ENCODE measurements at places on chromosomes 3 and 15. TPM values are rescaled to one million over a fixed set of nuclear protein-coding genes. Genes with fewer than 3 reads are reported as not detected.

DNA sequence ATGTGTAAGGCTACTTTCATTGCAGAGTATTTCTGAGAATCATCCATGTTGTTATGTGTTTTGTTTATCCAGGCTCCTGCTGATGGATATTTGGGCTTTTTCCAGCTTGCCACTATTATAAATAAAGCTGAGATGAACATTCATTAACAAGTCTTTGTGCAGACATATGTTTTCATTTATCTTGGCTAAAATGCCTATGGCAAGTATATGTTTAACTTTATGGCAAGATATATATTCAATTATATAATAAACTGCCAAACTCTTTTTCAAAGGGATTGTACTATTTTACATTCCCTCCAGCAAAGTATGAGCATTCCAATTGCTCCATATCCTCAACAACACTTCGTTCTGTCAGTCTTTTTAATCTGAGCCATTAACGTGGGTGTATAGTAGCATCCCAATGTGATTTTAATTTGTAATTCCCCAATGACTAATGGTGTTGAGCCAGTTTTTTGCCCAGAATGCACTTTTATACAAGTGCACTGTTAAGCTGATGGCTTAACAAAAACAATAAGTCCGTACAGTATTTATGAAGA, 452.4 kb downstream of the SHQ1 start:
- DNase-seq: no peak

- DNase-seq: no peak
Observed at GRCh38 chr3:161838021-161838420, 341.4 kb downstream of the OTOL1 start.

DNA sequence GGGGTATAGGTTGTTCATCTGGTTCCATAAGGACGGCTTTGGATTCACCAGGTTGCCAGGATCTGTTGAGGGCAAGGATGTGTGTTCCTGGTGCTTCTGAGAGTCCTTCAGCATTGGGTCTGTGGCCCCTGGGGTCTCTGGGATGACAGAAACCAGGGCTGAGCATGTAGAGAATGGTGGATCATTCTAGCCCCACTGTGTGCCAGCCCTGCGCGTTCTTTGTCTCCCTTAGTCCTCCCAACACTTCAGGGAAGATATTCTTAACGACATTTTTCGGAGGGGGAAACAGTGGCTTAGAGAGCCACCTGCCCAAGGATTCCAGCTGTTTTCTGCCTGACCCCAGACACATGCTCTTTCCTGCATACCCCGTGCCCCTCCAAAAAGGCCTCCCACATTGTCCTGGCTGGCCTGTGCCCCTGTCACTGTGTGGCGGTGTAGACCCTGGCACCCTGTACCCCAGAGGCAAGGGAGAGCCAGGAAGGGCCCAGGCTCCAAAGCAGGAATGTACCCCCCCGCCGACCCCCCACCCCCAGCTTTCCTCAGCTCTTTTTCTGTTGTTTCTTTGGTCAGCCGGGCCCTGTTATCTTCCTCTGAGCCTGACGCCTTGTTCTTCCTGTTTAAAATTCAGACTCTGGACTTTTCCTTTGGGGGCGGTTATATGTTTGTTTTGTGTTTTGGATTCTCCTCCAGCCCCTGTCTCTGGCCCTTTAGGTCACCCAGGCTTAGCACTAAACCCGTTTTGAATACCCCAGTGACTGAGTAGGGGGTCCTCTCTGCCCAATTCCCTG, 57.8 kb upstream of the SMAD6 start:
- DNase-seq: no peak

The C3orf20 gene
- total RNA-seq: 0.16 TPM

The GOLGA8R gene
- total RNA-seq: 2.6 TPM

The TTC23 gene
- total RNA-seq: 18.7 TPM

The GP9 gene
- total RNA-seq: not detected

The GOLGA6L6 gene
- not detected for total RNA-seq

- DNase-seq: no peak
Observed at GRCh38 chr3:64120876-64121275, 97.6 kb upstream of the PSMD6 start.

- DNase-seq: no peak
Observed at GRCh38 chr3:47852604-47853602, 50.0 kb downstream of the DHX30 start.

The HESX1 gene
- not detected for total RNA-seq

Measured in mesenteric fat pad (tissue), 1 donor.